Tongue (tissue), 3 donors: ENCODE measurements at places on chromosomes 4 and X.
A peak's percentile ranks its signal among the peaks of the same experiment; 100 is the strongest.

DNA sequence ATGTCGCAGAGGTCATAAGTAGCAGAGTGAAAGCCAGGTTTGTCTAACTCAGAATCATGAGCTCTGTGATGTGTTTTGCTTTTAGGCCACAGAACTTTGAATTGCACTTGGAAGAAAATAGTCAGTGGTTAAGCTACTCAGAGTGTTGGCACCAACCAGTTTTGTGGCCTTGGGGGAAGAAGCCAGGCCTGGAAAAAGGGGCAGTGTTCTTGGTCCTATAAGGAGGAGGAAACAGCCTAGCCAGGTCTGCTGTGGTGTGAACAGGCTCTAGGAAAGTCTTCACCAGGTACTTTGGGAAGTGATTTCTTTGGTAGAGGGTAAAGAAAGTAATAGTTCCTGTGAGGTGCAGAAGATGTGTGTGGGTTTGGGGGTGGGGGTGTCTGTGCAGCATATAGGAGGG is 49.2 kb downstream of the FHIP1A start:
- no peak for DNase-seq

GRCh38 chr4:8377103-8378075 is 63.1 kb downstream of the ACOX3 start:
- no peak for DNase-seq

- no peak for DNase-seq
Observed at GRCh38 chrX:16130707-16131106, 7.3 kb downstream of the GRPR start.

GRCh38 chr4:151302432-151302831 is 23.0 kb downstream of the SH3D19 start:
- no peak for DNase-seq

- DNase-seq = no peak
Observed at GRCh38 chr4:52966781-52967180, 104.7 kb downstream of the RASL11B start.

- DNase-seq = no peak
Observed at GRCh38 chr4:134202166-134202956, 772 bp upstream of the PABPC4L start.

DNA sequence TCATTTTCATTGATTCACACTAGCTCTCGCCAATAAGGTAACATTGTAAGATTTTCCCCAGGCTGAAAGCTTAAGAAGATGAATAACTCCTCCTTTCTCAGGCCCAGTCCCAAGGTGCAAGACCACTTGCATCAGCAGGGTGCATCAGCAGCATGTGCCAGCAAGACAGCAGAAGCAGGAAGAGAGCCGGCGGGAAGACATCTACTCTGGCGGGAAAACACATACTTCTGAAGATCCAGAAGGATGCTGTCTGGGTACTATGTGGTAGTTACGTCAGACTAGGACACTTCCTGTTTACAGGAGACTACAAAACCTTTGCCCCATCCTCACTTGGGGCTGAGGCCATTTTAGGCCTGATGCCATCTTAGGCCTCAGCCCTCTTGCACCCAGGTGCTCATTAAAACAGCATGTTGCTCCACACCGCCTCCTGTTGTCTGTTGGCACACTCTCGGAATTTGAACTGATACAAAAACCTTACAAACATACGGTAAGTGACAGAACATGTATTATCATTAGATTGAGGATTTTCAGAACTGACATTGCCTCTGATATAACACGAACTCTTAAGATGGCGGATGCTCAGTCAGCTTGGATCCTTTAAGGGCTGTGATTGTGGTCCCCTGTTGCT is 886.5 kb upstream of the EPHA5 start:
- DNase-seq = no peak

DNA sequence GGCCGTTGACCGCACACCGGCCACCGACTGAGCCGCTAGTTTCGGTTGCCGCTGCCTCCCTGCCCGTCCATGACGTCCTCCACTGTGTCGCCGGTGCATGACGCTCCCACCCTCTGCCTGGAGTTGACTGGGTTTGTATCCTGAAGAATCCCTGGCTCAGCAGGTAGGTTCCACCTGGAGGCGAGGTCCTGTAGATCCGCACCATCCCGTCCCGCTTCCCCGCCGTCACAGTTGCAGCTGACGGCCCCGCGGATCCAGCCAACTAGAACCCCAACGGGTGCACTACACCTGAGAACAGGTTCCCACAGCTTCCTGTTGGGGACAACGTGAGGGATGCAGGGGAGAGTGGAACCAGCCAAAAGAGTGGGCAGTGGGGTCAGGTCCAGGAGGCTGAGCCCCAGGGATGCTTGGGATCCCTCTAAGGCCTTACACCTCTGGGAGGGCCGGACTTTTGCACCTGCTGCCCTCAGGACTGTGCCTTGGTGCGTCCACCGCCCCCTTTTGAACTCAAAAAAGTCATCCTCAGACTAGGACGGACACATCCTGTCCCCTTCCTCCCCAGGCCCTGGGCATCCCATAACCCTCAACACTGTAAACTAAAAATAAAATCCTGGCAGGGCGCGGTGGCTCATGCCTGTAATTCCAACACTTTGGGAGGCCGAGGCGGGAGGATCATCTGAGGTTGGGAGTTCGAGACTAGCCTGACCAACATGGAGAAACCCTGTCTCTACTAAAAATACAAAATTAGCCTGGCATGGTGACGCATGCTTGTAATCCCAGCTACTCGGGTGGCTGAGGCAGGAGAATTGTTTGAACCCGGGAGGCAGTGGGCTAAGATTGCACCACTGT is 1.1 kb upstream of the SLBP start:
- DNase-seq = no peak

DNA sequence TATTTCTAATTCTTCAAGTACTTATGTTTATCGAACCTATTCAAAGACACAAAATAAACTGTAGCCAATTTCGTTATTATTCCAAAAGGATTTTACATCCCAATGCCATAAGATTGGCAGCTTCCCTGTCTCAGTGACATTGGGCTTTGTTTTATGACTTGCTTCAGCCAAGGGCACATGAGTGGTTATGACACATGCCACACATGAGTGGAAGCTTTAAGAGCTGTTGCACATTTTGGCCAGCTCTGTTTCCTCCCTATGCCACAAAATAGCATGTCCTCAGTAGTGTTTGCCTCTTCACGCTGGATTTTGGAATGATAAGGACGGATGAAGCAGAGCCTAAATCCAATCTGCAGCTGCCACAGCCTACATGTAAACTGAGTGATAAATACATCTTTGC is 21.9 kb downstream of the SEC24D start:
- peak; percentile 37 for DNase-seq

- peak; percentile 7 for DNase-seq
Observed at GRCh38 chr4:61473306-61473705, 273.2 kb downstream of the ADGRL3 start.

DNA sequence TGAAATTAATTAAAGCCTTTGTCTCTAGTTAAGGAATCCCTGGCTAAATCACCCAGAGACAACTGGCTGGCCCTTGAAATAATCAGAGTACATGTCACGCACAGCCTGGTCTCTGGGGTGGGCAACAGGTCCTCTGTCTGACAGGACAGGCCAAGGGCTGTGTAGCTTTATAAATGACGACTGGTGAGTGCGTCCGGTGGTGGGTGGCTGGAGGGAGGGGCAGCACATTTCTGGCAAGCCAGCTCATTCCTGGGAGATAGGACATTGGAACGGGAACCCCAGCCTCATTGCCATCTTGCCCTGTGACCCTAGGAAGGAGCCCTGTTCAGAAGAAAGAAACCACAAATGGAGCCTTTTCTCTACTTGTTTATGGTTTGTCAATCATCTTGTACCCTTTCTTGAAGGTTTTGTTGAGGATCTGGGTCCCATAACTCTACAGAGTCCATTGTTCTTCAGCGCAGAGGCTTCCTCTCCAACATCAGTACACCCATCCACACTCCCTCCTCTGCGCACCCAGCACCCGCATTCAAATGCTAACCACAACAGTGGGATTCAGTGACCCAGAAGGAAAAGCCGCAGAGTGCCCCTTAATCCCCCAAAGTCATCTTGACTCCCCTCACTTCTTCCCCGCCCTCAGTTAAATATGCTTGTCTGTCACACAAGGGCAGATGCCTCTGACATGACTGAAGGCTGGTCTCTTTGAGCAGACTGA is 368.1 kb downstream of the UNC5C start:
- DNase-seq = no peak
